Renal cortical epithelial cell (primary cell): ENCODE measurements at places on chromosomes 5 and 9. TPM values are rescaled to one million over a fixed set of nuclear protein-coding genes. Genes with fewer than 3 reads are reported as not detected.

LHX6 gene
- total RNA-seq, result 0.10 and 0.17 TPM in 2 replicates

SPINK7 gene
- total RNA-seq, result not detected in 2 replicates

SYK gene
- 7.9 and 11.8 TPM in 2 replicates for total RNA-seq

MRPS30 gene
- total RNA-seq, result 80.4 and 89.7 TPM in 2 replicates

DNA sequence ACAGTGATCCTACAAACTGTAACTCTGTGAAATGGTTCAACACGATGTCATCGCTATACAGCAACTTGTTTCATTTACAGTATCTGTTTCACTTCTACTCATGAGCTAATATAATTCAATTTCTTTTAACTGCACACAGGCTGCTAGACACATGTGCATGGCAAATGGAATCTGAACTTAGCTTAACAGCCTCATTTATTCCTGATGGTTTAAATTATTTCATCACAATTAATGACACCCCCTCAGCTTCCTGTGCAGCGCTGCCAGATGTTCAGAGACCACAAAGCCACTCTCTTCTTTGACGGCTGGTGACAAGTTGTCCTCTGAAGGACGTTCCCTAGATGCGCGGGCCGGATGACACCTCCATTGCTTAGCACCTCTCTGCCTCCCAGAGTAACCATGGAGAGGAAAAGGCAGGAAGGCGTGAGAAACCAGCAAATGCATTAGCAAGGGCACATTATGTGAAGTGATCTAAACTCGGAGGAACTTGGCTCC lies 191.1 kb downstream of the BNC2 start:
- DNase-seq, result peak; percentile 46

GRCh38 chr9:134059661-134060395 lies 8.0 kb downstream of the BRD3 start:
- DNase-seq, result no peak

DNA sequence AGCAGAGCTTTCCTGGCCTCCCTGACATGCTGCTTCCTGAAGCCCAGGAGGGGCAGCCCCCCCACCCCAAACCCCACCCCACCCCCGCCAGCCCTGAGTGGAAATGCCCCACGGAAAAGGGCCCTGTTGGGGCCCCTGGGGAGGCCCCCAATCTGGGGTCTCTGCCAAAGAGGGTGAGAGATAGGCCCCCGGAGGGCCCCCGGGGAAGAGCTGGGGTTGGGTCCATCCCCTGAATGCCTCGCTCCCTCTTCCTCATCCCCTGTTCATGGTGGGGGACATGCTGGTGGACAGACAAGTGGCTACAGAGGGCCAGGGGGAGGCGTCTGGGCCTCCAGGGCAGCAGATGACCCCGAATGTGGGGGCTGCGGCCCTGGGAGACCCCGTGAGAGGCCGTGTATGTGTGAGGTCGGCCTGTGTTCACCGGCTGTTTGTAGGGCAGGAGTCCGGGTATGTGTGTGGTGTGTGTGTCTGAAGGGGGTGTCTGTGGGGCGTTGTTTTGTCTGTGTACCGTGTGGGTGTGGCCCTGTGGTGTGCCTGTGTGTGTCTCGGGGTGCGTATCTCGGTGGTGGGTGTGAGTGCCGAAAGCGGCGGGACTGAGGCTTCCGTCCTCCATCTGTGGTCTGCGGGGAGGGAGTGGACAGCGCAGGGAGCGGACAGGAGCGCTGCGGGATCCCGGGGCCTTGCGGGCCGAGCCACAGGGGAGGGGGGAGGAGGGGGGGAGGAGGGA lies 11.3 kb downstream of the C9orf50 start:
- peak; percentile 26 for DNase-seq

- DNase-seq, result no peak
Measured at GRCh38 chr5:32474209-32474854, 29.8 kb upstream of the ZFR start.

DNA sequence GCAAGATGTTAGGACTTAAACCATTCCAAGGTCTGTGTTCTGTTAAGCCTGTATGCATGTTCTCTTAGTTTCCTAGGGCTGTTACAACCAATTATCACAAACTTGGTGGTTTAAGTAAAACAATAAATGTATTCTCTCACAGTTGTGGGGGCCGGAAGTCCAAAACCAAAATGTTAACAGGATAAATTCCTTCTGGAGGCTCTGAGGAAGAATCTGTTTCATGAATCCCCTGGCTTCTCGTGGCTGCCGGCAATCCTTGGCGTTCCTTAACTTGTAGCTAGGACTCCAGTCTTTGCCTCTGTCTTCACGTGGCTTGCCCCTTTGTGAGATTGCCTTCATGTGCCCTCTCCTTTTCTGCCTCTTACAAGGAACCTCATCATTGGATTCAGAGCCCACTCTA lies 30.4 kb downstream of the FEM1C start:
- DNase-seq, result no peak

DNA sequence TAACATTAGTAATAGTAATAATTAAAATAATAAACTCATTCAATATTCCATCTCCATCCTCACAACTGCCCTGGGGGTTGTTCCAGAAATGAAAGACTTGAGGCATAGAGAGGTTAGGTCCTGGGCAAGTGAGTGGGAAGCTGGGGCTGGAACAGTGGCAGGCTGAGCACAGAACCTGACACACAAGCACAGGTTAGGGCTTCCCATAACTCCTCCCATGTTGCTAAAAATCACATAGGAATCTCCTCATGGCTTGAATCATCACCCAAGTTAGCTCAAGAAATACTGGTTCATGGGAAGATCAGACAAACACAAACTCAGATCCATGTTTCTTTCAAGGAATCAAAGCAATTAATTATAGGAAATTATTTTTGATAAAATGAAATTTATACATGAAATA lies 487.7 kb downstream of the SEMA5A start:
- DNase-seq, result peak; percentile 31

DNA sequence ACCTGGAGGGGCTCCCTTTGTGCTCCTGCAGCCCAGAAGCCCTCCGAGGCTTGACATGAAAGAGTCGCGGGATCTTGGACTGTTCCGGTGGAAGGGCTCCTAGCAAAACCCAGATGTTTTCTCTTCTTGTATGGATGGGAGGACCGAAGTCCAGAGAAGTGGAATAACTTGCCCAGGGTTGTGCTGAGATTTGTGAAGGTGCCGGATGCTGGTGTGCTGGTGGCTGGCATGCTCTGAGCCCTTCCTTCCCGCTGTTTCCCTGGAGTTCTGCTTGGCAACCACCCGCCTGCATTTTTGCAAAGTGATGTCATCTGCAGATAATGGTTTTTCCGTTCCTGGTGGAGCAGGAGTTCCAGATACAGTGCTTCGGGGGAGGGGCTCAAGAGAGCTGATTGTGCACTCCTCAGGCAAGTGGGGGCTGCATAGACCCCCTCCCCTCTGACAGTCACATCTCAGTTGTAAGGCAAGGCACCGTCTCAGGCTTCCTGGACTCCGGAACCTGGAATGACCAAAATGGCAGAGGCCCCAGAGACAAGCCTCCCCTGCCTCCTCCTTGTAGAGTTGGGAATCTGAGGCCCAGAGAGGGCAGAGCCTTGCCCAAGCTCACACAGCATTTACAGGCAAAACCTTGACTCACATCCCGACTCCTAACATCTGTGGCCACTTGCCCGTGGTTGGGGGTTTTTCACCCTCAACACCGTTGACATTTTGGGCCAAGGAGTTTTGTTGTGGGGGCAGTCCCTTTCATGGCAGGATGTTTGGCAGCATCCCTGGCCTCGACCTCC lies 157.0 kb downstream of the RGS3 start:
- DNase-seq, result peak; percentile 95

GRCh38 chr9:2109069-2109650 lies 94.0 kb downstream of the SMARCA2 start:
- DNase-seq, result no peak

DNA sequence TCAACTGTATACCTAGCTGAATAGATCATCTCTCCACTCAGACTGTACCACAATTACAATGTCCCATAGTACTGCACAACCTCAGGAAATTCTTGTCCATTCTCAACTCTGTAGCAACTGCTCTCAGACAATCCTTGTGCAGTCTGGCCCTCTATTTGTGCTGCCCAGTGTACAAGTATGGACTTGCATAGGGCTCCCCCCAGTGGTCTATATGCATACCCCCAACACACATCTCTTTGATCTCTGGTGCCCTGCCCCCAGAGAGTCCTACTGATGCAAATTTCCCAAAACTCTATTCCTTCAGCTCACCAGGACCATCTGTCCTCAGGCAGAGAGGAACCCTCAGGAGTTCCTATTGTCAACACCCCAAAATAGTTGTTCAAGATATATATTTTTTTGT lies 205.3 kb downstream of the SLCO4C1 start:
- DNase-seq, result peak; percentile 13

GRCh38 chr5:17276445-17276844 lies 59.0 kb downstream of the BASP1 start:
- DNase-seq, result no peak

DNA sequence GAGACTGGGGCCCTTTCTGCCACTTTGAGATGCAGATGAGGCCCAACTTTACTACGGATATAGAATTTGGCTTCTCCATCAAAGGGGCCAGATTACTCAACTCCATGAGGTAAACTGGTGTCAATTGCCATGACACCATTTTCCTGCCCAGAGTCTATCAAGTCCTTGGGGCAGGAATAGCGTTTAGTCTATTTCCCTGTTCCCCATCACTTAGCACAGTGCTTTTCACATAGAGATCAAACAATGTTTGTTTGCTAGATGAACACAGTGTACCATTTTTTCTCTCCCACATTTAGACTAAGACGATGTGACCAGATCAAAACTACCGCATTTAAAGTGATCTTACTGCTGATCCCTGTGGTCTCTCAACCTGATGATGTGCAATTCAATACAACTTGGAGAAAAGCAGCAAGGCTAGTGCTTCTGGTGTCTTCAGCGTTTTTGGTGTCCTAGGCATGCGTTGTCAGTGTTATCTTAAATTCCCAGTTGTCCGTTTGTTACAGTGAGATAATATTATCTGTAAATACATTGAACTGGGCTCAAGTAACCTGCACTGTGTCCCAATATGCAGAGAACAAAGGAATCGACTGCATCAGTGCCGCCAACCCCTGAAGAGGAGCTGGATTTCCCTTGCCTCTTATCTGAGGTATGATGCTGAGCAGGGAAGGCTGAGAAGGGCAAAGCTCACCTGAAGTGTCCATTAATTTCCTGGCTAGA lies 446.2 kb downstream of the PLK2 start:
- DNase-seq, result no peak

GRCh38 chr9:40913928-40914673 lies 214.4 kb downstream of the FOXD4L6 start:
- DNase-seq, result no peak
